Activated CD4-positive, alpha-beta memory T cell treated with anti-CD3 and anti-CD28 coated beads, Interleukin-2, amount 10 ng/mL, durations not matched to agents 7 days and 5 days (primary cell): ENCODE measurements at places on chromosomes 12 and 14. TPM values are rescaled to one million over a fixed set of nuclear protein-coding genes. Genes with fewer than 3 reads are reported as not detected.

Gene HOXC12
- total RNA-seq: not detected

Gene KLRG1
- total RNA-seq: 13.3 TPM

Gene VRTN
- not detected for total RNA-seq

Gene SCN8A
- 0.33 TPM for total RNA-seq

Gene NFE2
- total RNA-seq: 0.20 TPM

Gene GPR135
- 1.0 TPM for total RNA-seq

Gene ANO6
- 29.8 TPM for total RNA-seq

DNA sequence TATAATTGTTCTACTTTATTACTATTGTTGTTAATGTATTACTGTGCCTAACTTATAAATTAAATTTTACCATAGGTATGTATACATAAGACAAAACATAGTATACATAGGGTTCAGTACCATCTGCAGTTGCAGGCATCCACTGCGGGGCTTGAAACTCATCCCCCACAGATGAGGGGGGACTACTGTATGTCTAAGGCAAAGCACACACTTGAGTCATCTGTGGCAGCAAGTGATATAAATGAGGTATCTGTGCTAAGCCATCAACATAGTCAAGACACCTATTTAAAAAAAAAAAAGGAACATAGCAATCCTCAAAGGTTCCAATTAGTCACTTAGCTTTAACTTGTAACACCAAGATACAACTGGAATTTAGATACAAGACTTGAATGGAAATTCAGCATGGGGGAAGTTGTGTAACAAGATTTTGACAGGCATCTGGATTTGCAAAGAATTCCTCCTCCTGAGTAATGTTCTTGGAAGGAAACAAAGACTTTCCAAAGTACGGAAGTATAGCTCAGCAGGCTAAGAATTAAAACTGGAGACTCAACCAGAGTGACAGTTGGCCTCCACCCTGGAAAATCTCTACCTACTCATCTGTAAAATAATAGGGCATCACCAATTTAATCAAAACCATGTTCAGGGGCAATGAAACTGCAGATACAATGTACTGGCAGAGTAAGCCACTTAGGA is 14.9 kb downstream of the DCAF5 start:
- peaks cover 11% of the 10 kb centered on the region for H3K4me1 ChIP-seq
- H3K4me3 ChIP-seq: no peak overlapping the region

GRCh38 chr12:70671698-70672097 is 34.5 kb upstream of the PTPRB start:
- no peaks in the 10 kb centered on the region for H3K4me1 ChIP-seq
- no peak overlapping the region for H3K27ac ChIP-seq
- no peak for DNase-seq
- peaks cover 2% of the 10 kb centered on the region for H3K27me3 ChIP-seq

GRCh38 chr14:30312214-30312613 is 246.7 kb upstream of the G2E3 start:
- H3K4me1 ChIP-seq: no peaks in the 10 kb centered on the region
- H3K36me3 ChIP-seq: no peaks in the 10 kb centered on the region
- no peaks in the 10 kb centered on the region for H3K27me3 ChIP-seq
- H3K27ac ChIP-seq: no peak overlapping the region
- H3K4me3 ChIP-seq: no peak overlapping the region

DNA sequence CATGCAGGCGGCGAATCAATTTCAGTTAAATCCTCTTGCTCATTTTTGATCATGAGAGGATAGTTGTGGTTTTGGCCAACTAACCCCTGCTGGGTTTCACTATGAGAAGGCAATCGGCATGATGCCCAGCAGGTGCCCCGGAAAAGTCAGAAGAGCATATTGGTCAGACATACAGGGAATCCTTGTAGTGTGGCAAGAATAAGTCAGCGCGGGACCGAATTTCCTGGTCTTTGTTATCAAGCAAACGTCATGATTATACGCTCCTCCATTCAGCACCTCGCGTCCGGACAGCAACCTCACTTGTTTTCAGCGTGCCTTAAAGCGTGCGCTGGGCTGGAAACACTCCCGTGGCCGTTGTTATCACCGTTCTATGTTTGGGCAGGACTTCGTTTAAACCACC is 1.8 kb downstream of the TBC1D30 start:
- peaks cover 17% of the 10 kb centered on the region for H3K4me1 ChIP-seq
- peaks cover 61% of the 10 kb centered on the region for H3K27me3 ChIP-seq
- H3K4me3 ChIP-seq: no peak overlapping the region
- DNase-seq: peak; percentile 57
- no peak overlapping the region for H3K27ac ChIP-seq

DNA sequence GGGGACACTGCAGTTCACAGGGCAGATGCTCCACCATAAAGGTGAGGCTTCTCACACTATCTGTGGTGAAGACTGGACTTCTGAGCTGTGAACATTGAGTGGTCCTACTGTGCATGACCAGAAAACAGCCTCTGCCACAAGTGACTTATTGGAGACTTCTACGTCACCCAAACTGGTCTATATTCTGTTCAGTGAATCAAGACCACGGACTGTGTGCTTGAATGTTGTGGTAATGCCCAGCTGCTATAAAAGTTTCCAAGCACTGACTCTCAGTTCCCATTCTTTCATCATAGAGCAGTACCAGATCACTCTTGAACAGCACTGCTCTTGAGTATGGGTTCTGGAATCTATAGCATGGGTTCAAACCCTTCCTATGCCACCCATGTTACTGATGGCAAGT is 4.8 kb upstream of the PLEK2 start:
- no peak overlapping the region for H3K27ac ChIP-seq
- H3K27me3 ChIP-seq: peaks cover 5% of the 10 kb centered on the region
- H3K4me1 ChIP-seq: peaks cover 14% of the 10 kb centered on the region
- H3K4me3 ChIP-seq: no peak overlapping the region
- DNase-seq: no peak
- no peaks in the 10 kb centered on the region for H3K36me3 ChIP-seq

GRCh38 chr12:100267603-100268281 is 765 bp downstream of the SCYL2 start:
- H3K27ac ChIP-seq: peak overlapping the region; percentile 93
- peak overlapping the region; percentile 91 for H3K4me3 ChIP-seq
- DNase-seq: no peak
- peaks cover 3% of the 10 kb centered on the region for H3K36me3 ChIP-seq

DNA sequence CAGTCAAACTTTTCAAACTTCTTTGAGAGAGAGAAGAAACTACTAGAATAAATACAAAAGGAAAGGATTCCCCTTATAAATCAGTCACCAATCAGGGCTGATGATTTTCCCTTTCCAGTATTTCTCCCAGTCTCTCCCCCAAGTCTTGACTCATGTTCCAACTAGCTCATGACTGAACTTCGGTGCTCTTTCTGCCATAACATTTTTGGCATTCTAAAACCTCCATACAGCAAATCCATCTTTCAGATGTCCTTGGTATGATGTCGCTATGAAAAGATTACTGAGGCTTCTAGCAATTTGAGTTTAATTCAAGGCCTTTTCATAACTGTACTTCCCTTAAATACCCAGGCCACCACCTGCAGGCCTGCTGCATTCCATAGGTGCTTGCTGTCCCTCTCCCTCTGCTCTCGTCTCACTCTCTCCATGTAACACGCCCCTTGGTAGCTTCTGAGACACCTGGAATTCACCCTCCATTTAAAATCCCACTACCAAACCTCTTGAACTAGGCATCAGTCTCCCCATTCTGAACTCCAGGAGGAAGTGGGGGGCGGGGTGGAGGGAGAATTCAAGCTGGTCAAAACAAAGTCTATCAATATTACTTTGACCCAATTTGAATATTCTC is 2.4 kb downstream of the PRKD1 start:
- H3K36me3 ChIP-seq: peaks cover 6% of the 10 kb centered on the region
- no peak overlapping the region for H3K27ac ChIP-seq
- no peak overlapping the region for H3K4me3 ChIP-seq
- peaks cover 6% of the 10 kb centered on the region for H3K4me1 ChIP-seq

GRCh38 chr14:43479596-43480195 is 1027.4 kb downstream of the FSCB start:
- H3K36me3 ChIP-seq: no peaks in the 10 kb centered on the region
- no peak overlapping the region for H3K4me3 ChIP-seq
- DNase-seq: no peak
- H3K4me1 ChIP-seq: no peaks in the 10 kb centered on the region
- no peaks in the 10 kb centered on the region for H3K27me3 ChIP-seq
